ENCODE measurements at places on chromosomes 4 and X. TPM values are rescaled to one million over a fixed set of nuclear protein-coding genes. Genes with fewer than 3 reads are reported as not detected.

DNA sequence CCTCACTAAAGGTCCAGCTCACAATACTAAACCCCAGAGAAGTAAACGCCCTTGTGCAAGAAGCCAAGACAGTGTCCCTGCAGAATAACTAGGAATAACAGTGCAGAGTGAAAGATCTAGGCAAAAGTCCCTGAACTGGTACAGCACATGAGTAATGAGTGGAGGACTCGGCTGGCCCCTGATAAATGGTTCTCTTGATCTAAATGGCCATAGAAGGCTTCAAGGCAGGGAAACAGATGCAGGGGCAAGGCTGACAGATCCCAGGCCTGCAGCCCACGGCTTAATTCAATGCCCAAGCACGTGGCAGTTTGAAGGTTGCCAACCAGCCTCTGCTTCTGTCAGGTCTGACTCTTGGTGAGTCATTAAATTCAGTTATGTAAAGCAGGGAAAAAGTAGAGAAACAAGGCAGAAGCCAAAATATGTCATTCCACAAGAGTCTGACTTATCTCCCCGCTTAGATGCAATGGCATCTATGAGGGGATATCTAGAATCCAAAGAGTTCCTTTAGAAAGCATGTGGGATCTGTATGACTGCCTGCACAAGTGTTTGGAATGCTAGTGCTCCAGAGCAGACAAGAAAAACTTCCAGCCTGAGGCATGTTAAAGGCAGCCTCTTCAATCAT, 121.3 kb downstream of the PRDM5 start:
- no peak for DNase-seq

DNA sequence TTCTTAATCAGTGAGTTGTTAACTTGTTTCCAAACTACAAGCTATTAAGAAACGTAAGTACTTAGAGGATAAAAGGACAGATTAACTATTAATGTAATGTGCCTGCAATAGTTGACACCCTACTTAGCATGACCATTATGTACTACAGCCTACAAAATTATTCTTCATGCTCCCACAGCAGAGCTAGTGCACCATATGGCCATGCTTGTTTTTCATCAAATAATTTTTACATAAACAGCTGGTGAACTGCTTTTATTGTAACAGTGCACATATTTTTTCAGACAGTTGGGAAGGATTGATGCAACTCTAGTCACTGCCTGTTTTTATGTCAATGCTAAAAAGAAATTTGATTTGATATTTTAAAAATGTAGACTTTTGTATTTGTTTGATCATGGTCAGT, 10.2 kb upstream of the MAGEB10 start:
- no peak for DNase-seq

GRCh38 chr4:87406462-87406861, 15.5 kb upstream of the HSD17B11 start:
- DNase-seq = no peak

Gene RIPPLY1
- not detected for total RNA-seq

GRCh38 chr4:88734403-88734949, 36.8 kb upstream of the NAP1L5 start:
- DNase-seq = no peak

- no peak for DNase-seq
Observed at GRCh38 chr4:11415409-11416070, 13.2 kb downstream of the HS3ST1 start.

- no peak for DNase-seq
Observed at GRCh38 chr4:10974371-10974770, 289.8 kb upstream of the CLNK start.

Gene HAUS3
- 26.4 TPM for total RNA-seq

Gene SLC10A4
- not detected for total RNA-seq

DNA sequence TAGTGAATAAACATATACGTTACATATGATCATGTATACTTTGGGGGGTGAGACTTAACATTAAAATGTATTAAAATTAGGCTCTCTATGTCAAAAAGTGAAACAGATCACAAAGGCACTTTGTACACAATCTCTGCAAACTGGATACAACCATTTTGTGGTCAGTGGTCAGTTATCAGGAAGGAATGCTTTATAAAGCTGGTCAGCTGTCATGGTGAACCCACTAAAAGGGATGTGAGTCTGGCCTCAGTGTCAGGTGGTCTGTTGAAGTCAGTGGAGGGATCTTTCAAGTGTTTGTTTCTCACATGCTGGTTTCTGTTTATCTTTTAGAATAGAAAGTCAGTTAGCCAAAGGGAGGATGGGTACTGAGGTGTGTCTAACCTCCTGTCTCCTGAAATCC, 875.5 kb upstream of the INTU start:
- DNase-seq = no peak

DNA sequence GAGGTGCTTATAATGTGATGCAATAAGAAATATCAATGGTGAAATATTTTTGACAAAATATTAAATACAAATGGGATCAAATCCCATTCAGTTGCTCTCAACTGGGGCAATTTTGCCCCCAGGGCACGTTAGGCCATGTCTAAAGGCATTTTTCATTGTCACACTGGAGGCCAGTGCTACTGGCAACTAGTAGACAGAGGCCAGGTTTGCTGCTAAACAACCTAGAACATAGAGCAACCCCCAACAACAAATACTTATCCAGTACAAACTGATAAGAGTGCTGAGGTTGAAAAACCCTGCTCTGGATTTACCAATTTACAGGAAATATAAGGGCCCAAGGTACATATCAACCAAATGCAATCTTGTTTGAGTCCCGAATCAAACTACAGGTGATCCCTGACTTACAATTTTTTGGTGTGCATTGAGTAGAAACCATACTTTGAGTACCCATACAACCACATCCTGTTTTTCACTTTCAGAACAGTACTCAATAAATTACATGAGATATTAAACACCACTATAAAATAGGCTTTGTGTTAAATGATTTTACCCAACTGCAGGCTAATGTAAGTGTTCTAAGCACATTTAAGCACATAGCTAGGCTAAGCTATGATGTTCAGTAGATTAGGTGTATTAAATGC, 237.5 kb downstream of the HNRNPD start:
- peak; percentile 12 for DNase-seq

Gene CISD2
- total RNA-seq = 35.1 TPM

DNA sequence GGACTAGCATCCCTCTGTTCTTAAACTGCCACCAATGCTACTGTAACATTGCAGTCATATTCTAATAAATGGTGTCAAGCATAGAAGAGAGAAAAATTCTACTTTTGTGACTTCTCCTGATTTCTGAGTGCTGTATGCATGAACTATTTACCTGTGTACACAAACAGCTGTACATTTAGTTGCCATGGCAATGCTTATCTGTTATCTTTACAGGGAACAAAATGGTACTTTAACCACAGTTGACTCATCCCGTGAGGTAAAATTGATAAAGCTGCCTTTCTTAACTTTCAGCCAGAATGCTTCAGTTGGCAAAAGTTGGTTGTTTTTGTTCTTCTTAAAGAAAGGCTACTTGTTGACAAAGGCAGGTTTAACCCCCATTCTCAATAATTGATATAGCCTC, 587.5 kb upstream of the MAGEB2 start:
- DNase-seq = no peak

- peak; percentile 70 for DNase-seq
Observed at GRCh38 chr4:152534541-152535359, 1.1 kb downstream of the FBXW7 start.

Gene ABCG2
- 1.4 TPM for total RNA-seq

DNA sequence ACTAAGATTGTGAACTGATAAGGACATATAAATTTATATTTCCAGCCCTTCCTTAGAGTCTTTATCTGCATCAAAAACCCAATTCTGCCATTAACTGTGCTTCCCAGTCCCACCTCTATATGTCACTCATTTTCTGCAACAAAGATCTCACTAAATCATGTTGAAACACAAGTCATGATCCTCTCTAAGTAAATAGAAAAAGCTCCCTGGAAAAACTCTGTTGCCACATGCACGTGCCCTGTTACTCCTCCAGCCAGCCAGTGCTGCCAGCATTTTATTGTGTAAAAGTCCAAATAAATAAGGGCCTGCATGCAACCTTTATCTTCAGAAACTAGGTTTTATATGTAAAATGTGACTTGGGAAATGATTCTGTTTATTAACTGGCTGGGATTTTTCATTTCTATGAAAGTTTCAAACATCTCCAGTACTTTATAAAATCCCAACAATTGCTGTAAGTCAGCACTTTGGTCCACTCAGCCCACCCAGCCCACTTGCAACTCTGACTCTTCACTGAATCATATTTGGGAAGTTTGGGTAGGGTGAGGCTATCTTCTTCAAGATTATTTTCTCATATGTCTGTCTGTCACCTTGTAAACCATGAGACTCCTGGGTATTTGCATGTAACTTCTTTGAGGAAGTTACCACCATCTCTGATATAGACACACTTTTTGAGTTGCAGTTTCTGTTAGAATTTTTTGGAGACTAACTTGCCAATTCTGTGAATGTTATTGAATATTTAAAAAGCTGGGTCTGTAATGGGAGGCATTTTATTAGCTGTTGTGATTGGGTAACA, 40.0 kb upstream of the SMARCA5 start:
- DNase-seq = no peak

GRCh38 chr4:6924361-6924779, 14.7 kb downstream of the TBC1D14 start:
- no peak for DNase-seq

DNA sequence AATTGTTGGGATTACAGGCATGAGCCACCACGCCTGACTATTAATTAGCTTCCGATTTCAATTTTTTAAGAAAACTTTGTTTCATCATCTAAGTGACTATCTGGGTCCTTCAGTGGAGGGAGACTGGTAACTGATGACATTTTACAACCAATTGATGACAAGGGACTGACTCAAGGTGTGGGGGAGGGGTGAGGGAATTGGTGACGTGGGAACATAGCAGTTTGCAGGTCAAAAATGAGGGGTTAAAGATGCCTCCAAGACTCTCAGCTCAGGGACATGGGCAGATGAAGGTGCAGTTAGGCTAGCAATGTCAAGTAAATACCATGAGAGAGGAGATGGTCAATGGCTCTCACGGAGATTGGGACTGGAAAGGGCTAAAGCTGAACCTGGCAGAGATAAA, 5.7 kb upstream of the FAM9C start:
- DNase-seq = no peak

Gene COX7B2
- not detected for total RNA-seq

Gene STATH
- total RNA-seq = not detected

GRCh38 chr4:10527438-10527837, 70.2 kb upstream of the ZNF518B start:
- DNase-seq = no peak

Gene SSX2
- not detected for total RNA-seq

Gene SUPT20HL2
- not detected for total RNA-seq

Gene PNMA3
- 1.4 TPM for total RNA-seq

Gene KDR
- total RNA-seq = not detected

Gene FRG1
- 61.2 TPM for total RNA-seq

- no peak for DNase-seq
Observed at GRCh38 chr4:172985552-172985951, 183.1 kb upstream of the GALNT7 start.

Gene SSX2B
- total RNA-seq = not detected

Gene HSFX4
- total RNA-seq = not detected

GRCh38 chrX:149961572-149961971, 23.3 kb upstream of the EOLA2 start:
- DNase-seq = no peak

Gene ARHGEF6
- total RNA-seq = 97.2 TPM

GRCh38 chrX:104621781-104622180, 55.8 kb downstream of the IL1RAPL2 start:
- no peak for DNase-seq

DNA sequence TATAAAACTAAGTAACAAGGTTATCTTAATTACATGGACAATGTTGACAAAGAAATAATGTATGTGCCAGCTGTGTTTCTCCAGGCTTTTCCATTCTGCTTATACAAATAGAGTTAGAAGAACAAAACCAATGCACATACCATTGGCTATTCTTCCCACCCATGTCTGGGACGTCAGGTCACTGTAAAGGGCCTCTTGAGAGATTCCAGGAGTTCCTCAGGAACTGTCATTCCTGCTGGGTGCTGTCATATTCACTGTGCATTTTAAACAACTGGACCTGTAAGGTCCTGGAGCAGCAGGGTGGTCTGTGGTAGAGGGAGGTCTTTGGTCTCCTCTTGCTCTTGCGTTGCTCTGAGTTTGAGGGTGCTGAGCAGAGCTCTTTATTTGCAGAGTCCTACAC, 74.6 kb upstream of the AP1S2 start:
- no peak for DNase-seq

- DNase-seq = no peak
Observed at GRCh38 chr4:136392576-136392975, 1139.7 kb downstream of the PCDH18 start.

- DNase-seq = no peak
Observed at GRCh38 chr4:105894660-105895582, at the start of gene NPNT. Gene NPNT (plus strand): TSS chr4:105895471. CDS start chr4:105895653, 182 bp downstream.

DNA sequence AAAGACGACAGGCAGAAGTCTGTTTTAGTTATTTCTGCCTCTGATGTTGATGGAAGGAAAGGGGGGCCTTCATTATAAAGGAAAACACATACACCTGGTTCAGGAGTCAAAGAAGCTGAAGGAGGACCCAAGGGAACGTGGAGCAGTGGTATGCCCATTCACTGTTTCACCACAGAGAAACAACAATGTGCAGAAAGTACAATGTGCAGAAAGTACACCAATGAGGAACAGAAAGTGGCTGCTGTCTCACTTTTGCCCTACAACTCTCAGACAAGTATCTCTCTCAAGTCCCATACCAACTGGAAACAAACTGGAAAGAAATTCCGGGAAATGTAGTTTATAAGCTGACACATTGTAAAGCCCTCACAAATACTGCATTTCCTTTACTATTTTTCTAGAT, 564.5 kb downstream of the TRAM1L1 start:
- no peak for DNase-seq

- DNase-seq = no peak
Observed at GRCh38 chrX:42694260-42694815, 83.6 kb downstream of the PPP1R2C start.

Gene AASDH
- total RNA-seq = 15.8 TPM
